ENCODE measurements at places on chromosomes 3 and 15. TPM values are rescaled to one million over a fixed set of nuclear protein-coding genes. Genes with fewer than 3 reads are reported as not detected.

Gene COX17
- total RNA-seq: 29.4 TPM

Gene ZMYND10
- total RNA-seq: 0.53 TPM

Gene PPP1R14D
- total RNA-seq: not detected

Gene ARHGEF26
- 23.1 TPM for total RNA-seq

Gene RBP2
- not detected for total RNA-seq

Gene PAQR9
- 15.5 TPM for total RNA-seq

Gene NMB
- total RNA-seq: 0.76 TPM

Gene C2CD4B
- 1.2 TPM for total RNA-seq

Gene PCLAF
- 0.60 TPM for total RNA-seq

Gene CGNL1
- 54.5 TPM for total RNA-seq

Gene ATG7
- total RNA-seq: 20.4 TPM

Gene LMAN1L
- not detected for total RNA-seq

Gene CTXN2
- total RNA-seq: not detected

Gene EEF1AKMT4
- total RNA-seq: 4.9 TPM

Gene NEO1
- 8.7 TPM for total RNA-seq

Gene GNAT1
- not detected for total RNA-seq

Gene BSN
- 0.50 TPM for total RNA-seq

Gene GOLGA6L10
- total RNA-seq: 0.06 TPM

Gene SNAPC5
- 11.8 TPM for total RNA-seq

Gene CD96
- total RNA-seq: 0.90 TPM

Gene AGTR1
- 41.4 TPM for total RNA-seq

Gene LXN
- total RNA-seq: 1.3 TPM

Gene ASB14
- not detected for total RNA-seq

Gene IQCF5
- not detected for total RNA-seq

Gene PTX3
- not detected for total RNA-seq

Gene PDHB
- total RNA-seq: 35.5 TPM
